ENCODE measurements at places on chromosomes 11 and 22.

DNA sequence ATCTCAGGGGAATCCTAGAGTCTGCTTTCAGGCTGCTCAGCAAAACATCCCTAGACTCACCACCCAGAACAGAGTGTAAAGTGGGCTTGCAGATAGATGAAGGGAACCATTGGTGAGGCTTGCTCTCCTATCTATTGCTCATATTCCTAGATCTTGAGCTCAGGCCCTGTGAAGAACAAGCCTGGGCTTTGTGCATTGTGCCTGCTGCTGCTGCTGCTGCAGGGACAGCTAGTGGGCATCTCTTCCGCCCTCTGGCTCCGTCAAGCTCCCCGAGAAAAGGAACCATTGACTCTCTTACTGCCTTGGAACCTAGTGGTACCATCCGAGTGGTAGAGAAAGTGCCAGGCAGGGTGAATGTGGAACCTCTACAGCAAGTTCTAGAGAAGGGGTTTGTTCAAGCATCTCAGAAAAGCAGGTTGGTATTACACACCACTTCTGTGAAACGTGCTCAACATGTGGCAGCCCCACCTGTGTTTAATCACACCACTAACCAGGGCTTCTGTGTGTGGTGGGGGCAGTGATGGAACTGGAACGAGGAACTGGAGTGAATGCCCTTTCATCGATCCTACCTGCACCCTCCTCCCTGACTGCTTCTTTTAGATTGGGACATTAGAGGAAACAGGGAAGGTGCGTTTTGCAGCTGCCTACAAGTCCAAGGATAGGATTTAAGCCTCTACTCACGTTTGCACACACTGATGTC, 4.4 kb downstream of the BACE1-AS start:
- no peak for DNase-seq

- no peak for DNase-seq
Measured at GRCh38 chr11:23990346-23991164, 506.3 kb upstream of the LUZP2 start.

GRCh38 chr11:75420224-75421034, 12.6 kb downstream of the KLHL35 start:
- DNase-seq = no peak

DNA sequence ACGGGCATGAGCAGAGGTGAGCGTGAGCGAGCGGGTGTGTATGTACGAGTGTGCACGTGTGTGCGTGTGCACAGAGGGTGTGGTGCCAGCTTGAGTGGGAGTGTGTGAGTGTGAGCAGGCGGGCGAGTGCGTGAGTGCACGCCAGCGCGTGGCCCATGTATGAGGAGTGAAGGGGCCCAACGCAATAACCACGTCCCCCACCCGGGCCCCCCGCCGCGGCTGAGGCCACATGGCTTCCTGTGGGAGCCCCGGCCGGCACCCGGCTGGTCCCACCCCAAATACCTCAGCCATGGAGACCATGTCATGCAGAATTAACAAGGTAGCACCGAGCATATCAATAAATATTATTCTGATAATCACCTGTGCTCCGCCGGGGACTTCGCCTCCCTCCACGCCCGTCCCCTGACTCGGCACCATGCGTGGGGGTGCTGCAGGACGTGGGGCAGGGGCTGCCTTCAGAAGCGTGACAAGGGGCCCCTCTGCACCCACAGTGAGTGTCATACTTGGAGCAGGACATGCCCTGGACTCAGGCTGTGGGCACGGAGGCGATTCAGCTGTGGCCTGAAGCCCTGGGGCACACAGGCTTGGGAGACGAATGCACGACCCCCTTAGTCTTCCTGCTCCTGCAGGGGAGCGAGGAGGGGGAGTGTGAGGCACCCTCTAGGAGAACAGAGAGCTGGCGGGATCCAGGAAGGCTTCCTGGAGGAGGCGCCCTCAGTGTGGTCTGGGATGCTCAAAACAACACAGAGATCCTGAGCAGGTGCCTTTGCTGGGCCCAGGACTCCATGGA, 5.6 kb upstream of the TRABD start:
- DNase-seq = no peak

- no peak for DNase-seq
Measured at GRCh38 chr22:38219632-38220031, 17.8 kb downstream of the MAFF start.

- no peak for DNase-seq
Measured at GRCh38 chr22:31491218-31491962, 1.7 kb upstream of the EIF4ENIF1 start.

GRCh38 chr11:112499153-112499880, 238.7 kb upstream of the PLET1 start:
- DNase-seq = no peak

DNA sequence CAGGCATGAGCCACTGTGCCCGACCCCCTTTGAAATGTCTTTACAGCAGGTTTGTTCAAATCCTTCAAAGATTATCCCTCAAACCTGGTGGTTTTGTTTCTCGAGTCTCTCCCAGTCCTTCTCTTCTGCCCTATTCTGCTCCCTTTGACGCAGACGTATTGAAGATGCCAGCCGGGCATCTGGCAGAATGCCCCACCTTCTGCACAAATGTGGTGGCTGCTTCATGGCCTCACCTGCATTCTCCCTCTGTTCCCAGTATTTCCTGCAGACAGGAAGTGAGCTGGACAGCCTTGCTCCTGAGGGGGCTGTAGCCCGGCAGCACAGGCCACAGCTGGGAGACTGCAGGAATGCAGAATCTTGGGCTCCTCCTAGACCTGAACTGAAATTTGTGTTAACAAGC, 4.8 kb upstream of the NAP1L4 start:
- DNase-seq = peak; percentile 45

GRCh38 chr11:113505541-113506375, 30.6 kb upstream of the DRD2 start:
- no peak for DNase-seq

DNA sequence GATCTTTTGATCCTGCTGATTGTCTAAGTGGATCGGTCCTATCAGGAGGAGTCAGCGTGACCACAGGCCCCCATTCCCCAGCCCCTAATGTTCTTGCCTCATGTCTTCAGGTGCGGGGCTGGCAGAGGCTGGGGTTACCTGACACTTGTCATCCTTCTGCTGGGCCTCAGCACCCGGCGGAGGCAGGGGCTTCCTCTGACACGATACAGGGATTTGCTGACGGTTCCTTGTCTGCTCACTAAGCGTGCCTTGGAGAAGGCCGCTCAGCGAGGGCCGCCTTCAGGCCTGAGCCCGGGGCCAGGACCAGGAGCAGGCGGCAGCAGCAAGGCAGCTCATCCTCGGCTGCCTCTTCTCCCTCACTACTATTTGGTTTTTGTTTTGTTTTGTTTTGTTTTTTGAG, 45.7 kb upstream of the KCNQ1OT1 start:
- DNase-seq = no peak

GRCh38 chr22:37808294-37808657, 542 bp downstream of the GCAT start:
- DNase-seq = no peak

DNA sequence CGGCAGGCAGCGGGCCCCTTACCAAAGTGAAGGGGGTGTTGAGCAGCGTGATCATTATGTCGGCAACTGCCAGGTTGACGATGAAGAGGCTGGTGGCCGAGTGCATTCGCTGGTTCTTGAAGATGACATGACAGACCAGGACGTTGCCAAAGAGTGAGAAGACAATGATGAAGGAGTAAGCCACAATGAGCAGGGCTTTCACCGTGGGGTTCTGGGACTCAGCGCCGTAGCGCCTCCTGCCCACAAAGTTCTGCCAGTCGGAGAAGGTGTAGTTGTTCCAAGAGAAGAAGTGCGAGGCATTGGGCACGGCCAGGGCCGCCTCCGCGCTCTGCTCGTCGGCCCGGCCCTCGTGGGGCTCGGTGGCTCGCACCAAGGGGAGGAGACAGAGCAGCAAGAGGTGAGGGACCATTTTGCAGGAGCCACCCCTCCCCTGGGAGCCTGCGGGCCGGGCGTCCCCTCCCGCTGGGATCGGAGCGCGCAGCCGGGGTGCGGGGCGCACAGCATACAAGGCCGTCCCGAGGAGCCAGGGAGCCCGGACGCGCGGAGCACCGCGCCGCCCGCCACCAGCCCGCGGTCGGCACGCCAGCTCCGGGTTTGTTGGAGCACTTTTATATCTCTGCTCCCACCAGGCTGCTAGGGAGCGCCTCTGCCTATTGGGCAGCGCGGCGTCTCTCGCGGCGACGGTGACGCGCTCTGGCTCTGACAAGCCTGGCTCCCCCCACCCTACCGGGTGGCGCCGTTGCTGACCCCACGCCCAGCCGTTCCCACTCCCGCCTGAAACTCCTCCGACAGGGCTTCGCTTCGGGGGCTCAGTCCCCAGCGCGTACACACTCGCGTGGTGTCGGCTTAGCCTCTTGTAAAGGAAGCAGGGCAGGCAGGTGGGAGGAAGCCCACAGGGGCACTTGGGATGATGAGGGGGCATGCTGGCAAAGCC, at the start of gene GPR83:
GPR83 (minus strand) TSS at position 581 of the 934 bp plus-strand sequence; CDS start at position 409, 172 bp downstream.
- no peak for DNase-seq

DNA sequence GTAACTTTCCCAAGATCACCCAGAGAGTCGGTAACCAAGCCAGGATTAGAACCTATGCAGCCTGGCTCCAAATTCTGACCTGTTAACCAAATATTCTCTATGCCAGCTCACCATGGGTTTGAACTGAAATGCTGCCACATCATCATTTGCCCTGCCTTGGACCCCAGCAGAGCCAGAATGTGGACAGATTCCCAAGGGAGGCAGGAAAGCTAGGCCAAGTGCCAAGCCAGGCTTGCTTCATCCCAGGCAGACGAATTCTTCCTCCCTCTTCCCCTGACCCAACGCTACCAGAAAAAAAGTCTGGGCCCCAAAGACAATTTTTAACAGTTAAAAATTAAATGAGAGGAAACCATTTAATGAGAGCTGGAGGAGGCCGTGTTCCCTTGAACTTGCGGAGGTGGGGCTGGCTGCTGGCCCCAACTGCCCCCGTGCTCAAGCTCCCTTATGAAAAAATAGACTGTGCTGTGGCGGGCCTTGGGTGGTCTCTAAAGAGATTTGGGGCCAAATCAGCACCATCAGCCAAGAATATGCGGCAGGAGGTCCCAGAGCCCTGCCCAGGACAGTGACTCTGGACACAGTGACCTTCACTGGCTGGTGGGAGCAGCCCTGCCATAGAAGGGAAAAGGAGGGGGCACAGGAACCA, 184.1 kb upstream of the SYT13 start:
- DNase-seq = no peak

DNA sequence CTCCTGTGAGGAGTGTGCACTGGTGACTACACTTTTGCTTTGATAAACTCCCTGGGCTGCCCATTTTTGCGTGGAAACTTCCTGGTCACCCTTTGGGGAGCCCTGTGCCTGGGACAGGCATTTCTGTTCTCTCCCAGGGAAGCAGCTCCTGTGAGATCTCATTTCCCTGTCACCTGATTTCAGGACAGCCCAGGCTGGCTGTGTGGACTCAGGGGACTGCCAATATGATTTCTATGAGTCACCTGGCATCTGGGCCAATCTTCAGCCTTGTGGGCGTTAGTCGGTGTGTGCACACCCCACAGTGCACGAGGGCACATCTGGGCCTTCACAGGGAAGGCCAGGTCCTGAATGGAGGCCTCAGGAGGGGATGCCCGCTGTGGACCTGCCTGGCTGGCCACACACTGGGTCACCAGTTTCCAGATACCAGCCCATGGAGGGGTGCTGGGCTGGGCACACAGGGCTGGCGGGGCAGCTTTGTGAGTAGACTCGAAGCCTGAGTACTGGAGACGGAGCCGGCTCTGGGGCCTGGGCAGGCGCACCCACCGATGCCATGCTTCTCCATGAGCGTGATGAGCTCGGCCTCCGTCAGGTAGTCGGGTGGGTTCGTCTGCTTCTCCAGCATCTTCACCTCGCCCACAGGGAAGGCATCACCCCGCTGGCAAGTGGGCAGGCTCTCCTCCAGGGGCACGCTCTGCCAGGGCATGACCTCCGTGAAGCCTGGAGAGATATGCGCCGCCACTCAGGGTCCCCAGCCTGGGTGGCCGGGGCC, 9.4 kb upstream of the PPM1F start:
- no peak for DNase-seq

GRCh38 chr22:30402028-30402765, 5.4 kb downstream of the SEC14L2 start:
- no peak for DNase-seq

DNA sequence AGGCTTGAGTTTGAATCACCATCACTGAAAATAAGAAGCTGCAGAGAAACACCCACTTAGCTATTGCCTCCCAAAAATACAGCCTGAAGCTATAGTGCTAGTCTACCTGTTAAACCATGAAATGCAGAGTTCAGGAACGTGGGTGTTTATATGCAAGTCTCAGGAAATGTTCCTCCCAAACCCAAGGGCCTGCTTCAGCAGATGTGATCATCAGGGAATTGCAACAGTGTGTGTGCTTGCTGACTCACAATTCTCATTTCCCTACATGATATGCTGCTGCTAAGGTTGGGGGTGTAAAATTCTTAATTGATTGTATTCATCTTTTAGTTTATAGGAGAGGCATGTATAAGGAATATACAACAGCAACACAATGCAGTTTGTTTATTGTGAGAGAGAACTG, 49.6 kb downstream of the NUP98 start:
- no peak for DNase-seq

DNA sequence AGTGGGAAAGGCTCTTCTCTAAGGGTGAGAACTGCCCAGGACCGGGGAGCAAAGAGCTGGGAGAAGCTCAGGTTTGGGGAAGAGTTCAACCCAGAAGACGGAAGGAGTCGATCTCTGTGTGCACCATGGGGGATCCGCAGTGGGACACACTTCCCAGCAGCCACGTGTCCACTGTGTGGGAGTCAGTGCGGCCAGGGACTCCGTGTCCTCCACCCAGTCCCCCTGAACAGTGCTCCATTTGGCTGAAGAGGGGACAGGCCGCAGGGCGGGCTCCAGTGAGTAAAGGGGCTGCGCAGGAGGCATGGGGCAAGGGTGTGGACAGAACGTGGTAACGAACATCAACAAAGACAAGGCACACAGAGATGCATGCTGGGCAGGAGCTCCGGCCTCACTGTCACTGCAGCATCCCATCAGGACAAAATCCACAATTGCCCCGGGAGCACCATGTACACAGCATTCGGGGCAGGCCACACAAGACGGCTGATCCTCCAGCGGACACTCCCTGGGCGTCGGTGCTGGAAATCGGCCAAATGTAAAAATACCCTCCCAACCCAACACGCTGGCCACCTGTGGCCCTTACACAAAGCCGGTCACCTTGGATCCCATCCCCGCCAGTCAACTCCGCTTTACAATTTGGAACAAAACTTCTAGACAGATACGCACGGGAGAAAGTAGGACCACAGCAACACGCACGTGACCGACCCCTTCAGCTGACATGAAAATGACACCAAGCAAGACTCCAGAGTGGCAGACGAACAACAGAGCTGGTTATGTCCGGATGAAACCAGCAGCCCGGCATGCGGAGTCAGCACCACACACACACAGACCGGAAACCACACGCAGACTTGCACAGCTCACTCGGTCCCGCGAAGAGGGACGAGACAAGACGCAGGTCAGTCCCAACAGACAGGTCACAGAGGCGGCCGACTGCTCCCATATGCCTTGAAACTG, 366.8 kb downstream of the SHANK2 start:
- DNase-seq = no peak

- DNase-seq = no peak
Measured at GRCh38 chr11:86663761-86664160, 8.7 kb downstream of the ME3 start.

- no peak for DNase-seq
Measured at GRCh38 chr11:92775003-92775676, 194.3 kb upstream of the MTNR1B start.
